ENCODE measurements at places on chromosomes 7 and 10.

GRCh38 chr7:75531359-75531821 lies 39.3 kb downstream of the SPDYE5 start:
- no peak for DNase-seq

GRCh38 chr7:7746458-7746857 lies 28.1 kb upstream of the RPA3 start:
- no peak for DNase-seq

- DNase-seq, result no peak
Observed at GRCh38 chr10:124342821-124343170, 75.9 kb downstream of the OAT start.

- DNase-seq, result no peak
Observed at GRCh38 chr10:13820964-13821337, 234.2 kb downstream of the PRPF18 start.

DNA sequence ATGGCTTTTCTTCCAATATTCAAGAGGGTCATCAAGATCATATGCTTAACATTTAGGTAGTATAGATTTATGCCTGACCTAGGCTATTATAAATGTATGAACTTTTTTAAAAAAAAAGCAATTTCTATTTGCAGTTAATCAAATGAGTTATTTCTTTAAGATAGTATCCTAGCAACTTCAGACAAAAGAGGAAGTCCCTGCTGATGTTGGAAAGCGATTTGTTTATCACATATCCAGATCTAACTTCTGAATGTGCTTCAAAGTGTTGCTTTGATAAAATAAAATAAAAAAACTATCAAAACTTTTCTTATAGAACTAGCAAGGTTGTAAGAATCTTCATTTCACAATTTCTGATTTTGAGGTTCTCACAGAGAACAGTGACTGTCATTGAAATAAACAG lies 401.9 kb upstream of the PHF14 start:
- no peak for DNase-seq

GRCh38 chr10:128310971-128311658 lies 184.9 kb upstream of the MKI67 start:
- no peak for DNase-seq

- DNase-seq, result no peak
Observed at GRCh38 chr10:79321951-79322350, 25.3 kb upstream of the PPIF start.

- DNase-seq, result no peak
Observed at GRCh38 chr7:76411626-76412025, 2.1 kb upstream of the SSC4D start.

- DNase-seq, result no peak
Observed at GRCh38 chr7:139505563-139505962, 17.9 kb upstream of the CLEC2L start.

GRCh38 chr7:41010967-41011366 lies 691.9 kb downstream of the INHBA start:
- DNase-seq, result no peak

- DNase-seq, result no peak
Observed at GRCh38 chr7:33836797-33837355, 68.5 kb upstream of the BMPER start.

DNA sequence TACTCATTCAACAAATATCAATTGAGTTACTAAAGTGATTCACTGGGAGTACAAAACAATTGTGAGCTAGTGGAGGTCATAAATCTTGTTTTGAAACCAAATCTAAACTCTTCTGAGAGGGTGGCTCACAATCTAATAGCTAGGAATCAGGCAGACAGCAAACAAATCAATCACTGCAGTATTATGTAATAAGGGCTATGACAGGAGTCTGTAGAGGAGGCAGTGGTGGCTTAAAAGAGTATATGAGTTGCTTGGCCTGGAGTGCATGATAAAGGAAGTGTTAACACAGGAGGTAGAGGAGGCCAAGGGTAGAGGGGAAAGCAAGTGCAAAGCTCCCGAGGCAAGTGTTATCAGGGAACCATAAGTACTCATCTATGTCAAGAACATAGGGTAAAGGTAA lies 16.5 kb downstream of the MYPN start:
- DNase-seq, result no peak

GRCh38 chr7:55975988-55976633 lies 11.7 kb downstream of the NIPSNAP2 start:
- no peak for DNase-seq

DNA sequence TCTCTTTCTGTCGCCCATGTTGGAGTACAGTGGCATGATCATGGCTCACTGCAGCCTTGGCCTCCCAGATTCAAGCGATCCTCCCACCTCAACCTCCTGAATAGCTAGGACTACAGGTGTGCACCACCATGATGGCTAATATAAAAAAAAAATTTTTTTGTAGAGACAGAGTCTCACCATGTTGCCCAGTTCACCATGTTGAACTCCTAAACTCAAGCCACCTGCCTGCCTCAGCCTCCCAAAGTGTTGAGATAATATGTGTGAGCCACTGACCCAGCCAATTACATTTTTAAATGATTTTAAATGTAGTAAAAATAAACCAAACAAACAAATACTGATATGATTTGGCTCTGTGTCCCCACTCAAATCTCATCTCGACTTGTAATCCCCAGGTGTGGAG lies 101.7 kb upstream of the LEP start:
- DNase-seq, result no peak

- DNase-seq, result no peak
Observed at GRCh38 chr10:13978533-13979115, 352.1 kb downstream of the FRMD4A start.
